ENCODE measurements at places on chromosomes 3 and 15.

GRCh38 chr15:74377831-74378766, 10.7 kb upstream of the CYP11A1 start:
- DNase-seq: no peak

DNA sequence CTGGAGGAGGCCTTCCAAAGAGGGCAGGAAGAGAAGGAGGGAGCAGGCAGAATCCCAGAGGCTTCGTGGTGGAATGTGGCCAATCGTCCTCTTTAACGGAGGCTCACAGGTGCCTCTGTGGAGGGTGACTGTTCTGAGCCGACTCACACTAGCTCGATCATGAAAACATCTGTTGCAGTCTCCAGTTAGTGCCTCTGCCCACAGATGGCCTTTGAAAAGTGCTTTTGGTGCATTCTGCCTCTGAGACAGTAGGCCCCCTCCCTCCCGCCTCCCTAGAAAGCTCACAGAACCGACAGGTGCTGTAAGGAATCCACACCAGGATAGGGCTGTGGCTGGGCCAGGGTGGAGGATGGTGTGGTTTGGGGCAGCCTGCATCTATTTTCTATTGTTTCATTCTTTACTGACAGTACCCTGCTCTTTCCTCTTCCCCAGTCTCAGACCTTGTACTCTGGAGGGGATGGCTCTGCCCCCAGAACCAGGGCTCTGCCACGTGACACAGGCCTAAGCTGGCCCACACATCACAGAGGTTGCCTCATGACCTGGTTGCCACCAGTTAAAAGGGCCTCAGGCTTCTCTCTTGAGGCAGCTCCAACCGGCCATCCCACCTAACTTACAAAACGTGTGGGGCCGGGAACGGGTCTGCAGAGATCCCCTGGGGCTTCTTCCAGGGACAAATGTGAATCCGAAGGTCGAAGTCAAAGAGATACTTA, 27.2 kb upstream of the PIGZ start:
- DNase-seq: no peak

DNA sequence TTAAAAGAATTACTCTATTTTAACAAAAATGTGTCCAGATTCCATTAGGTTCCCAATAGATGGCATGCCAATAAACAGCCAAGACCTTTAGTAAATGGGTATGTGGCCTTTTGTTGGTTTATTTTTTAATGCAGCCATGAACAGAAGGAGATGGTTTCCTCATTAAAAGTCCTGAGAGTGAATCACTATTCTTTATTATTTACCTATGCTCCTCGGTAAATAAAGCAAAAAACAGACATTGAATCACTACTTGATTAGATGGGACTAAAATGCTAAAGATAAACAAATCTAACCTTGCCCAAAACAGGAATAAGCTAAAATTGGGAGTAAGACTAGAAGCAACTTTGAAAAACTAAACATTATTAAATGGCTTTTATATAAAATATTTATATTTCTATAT, 94.2 kb downstream of the TNIK start:
- no peak for DNase-seq

DNA sequence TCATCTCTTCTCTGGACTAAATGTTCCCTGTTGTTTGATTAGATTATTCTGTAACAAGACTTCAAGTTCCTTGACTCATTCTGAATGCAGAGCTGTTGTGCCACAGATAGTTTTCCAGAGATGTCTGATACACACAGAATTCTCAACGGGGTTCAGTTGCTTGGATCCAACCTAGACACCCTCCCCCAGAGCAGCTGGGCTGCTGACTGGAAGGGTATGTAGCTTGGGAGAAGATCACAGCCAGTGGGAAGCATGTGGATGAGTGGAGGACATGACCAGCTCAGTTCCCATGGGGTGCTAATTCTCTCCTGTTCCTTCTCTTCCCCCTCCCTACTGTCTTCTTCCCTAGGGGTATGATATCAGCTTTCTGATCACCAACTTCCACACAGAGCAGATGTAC, 6.6 kb upstream of the TTLL3 start:
- DNase-seq: no peak

GRCh38 chr3:45124352-45124751, 21.8 kb downstream of the CDCP1 start:
- no peak for DNase-seq

- DNase-seq: no peak
Observed at GRCh38 chr3:27354161-27354560, 15.0 kb downstream of the NEK10 start.

DNA sequence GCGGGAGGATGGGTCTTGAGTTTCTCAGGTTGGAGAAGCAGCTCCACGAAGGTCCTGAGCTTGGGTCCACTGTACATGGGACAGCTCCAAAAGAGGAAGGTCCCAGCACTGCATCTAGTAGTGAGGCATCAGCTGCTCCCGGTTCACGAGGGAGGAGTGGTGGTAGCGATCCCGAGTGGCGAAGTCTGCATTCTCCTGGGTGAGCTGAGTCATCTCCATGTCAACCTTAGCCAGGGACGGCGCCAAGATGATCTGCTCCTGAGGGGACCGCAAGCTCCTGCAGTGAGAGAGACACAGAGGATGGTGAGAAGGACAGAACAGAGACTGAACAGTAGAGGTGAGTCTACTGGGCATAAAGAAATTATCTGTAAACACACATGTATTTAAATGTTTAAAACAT, 28.0 kb upstream of the HEG1 start:
- DNase-seq: no peak

DNA sequence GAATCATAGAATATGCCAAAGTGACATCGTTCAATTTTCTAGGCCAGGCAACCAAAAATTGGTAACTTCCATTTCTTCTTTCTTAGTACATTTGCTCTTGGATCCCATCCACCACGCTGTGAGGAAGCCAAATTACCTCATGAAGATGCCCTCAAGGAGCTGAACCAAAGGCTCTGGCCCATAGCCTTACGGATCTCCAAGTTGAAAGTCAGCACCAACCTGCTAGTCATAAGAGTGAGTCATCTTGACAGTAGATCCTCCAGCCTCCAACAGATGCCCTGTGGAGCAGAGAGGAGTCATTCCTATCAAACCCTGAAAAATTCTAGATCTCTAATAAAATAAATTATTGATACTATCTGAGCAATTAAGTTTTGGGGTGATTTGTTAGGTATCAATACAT, 322.5 kb upstream of the COL8A1 start:
- DNase-seq: no peak

DNA sequence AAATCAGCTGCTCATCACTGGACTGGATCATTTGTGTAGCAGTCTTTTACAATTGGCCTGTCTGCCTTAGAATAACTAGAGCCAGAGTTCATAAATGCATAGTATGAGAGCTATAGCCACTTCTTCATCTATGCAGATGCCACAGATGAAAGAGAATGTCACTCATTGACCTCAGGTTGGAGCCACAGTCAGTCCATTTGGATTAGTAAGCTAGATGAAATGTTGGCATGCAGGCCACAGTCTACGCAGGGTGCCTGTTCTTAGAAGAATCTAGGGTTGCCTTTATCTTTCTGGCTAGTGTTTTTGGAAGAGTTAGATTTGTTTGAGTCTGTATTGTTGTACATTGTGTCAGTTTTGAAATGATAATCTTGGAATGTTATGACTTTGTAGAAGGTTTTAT, 25.4 kb upstream of the EDEM1 start:
- DNase-seq: no peak
